ENCODE measurements at places on chromosomes 4 and X.

- no peak for DNase-seq
Measured at GRCh38 chrX:319579-320125, 1.1 kb upstream of the GTPBP6 start.

DNA sequence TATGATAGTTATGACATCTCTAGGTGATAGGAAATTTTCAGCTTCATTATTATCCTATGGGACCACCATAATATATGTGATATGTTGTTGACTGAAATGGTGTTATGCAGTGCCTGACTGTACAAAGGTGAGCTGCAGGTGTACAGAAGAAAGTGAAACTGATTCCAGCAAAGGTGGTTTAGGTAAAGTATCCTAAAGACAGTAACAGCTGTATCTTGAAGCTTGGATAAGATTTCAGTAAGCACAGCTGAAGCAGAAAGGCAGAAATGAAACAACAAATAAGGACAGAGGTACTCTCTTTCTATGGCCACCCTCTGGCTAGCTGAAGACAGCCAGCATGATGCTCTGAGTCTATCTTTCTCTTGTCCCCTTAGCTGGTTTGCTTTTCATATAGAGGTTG, 30.0 kb upstream of the PGK1 start:
- no peak for DNase-seq

DNA sequence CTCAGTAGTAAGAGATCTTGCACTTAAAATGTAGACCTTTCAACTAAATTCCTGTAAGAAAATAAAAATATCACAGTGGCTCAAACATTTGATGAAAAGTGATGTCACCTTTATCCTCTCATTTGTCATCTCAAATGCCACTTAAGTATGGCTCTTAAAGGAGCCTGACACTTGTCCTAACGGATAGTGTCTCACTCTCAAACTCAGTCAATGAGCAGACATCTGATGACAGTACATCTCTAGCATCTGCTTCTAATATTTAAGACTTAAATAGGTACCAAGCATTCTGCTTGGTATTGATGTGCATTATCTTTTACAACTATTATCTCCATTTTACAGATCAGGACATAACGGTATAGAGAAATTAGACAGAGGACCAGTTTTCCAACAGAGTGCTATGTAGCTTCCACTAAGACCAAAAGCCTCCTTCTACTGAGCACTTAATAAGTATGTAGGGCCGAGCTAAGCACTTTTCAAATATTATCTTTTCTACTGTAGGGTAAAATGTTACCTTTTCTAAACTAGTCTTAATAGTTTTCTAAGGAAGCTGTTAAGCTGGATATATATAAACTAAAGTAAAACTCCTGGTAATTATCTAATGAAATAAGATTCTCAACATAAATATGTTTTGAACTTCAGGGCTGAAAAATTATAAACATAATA, 110.2 kb downstream of the PDE5A start:
- no peak for DNase-seq

DNA sequence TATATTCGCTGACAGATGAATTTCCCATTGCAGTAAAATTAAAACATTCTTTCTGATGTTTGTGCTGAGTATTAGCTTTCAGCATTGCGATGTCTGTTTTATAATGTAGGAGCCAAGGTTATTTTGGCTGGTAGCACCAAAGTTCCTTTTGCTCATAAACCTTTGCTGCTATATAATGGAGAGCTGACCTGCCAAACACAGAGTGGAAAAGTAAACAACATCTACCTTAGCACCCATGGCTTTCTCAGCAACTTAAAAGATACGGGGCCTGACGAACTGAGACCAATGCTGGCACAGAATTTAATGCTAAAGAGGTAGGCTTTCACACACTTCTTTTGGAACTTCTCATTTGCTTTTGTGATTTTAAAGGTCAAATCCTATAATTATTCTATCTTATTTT, 46.0 kb downstream of the WDR19 start:
- DNase-seq, result no peak

GRCh38 chr4:102586002-102586643, 85.0 kb downstream of the NFKB1 start:
- DNase-seq, result no peak
